ENCODE measurements at places on chromosomes 13 and 19.
A peak's percentile ranks its signal among the peaks of the same experiment; 100 is the strongest.

DNA sequence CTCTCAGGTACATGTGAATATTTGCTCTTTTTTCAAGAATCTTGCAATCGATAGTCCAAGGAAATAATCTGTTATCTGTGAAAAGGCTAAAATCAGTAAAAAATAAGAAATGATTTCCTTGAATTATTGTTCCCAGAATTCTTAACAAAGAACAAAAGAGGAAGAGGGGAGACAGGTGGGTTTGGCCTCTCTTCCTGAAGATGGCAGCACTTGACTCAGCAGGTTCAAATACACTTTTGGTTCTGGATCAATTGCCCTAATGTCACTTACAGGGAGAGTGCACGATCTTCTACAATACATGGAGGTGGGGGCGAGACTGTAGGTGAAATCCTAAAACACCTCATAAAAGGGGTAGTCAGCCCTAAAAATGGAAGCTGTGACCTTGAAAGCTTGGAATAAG, 358.7 kb downstream of the IRS2 start:
- DNase-seq, result no peak

GRCh38 chr19:12918253-12918652, 840 bp downstream of the SYCE2 start:
- no peak for DNase-seq

GRCh38 chr13:102597029-102597961, 509 bp downstream of the TPP2 start:
- DNase-seq, result no peak

DNA sequence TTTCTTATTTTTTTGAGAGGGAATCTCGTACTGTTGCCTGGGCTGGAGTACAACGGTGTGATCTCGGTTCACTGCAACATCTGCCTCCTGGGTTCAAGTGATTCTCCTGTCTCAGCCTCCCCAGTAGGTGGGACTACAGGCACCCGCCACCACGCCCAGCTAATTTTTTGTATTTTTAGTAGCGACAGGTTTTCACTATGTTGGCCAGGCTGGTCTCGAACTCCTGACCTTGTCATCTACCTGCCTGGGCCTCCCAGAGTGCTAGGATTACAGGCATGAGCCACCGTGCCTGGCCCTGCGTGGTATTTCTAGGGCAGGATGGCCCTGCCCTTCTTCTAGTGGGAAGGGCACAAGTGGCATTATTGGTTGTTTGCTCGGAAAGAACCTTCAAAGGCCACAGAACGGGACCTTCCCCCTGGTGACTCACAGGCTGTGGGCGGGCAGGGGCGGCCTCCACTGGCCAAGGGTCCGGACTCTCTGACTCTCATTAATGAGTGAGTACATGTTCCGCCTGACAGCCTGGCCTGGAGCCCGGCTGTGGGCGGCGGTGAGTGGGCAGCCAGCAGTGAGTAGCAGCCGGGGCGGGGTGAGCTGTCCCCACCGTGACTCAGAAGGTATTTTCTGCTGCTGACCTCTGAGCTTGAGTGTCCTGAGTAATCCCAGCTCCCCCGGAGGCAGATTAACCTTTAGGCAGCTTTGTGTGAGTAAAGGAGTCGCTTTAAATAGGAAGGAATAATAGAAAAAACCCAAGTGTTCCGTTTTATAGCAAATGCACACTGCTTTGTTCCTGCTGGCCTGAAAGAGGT, 5.1 kb downstream of the DOT1L start:
- DNase-seq, result peak; percentile 56

DNA sequence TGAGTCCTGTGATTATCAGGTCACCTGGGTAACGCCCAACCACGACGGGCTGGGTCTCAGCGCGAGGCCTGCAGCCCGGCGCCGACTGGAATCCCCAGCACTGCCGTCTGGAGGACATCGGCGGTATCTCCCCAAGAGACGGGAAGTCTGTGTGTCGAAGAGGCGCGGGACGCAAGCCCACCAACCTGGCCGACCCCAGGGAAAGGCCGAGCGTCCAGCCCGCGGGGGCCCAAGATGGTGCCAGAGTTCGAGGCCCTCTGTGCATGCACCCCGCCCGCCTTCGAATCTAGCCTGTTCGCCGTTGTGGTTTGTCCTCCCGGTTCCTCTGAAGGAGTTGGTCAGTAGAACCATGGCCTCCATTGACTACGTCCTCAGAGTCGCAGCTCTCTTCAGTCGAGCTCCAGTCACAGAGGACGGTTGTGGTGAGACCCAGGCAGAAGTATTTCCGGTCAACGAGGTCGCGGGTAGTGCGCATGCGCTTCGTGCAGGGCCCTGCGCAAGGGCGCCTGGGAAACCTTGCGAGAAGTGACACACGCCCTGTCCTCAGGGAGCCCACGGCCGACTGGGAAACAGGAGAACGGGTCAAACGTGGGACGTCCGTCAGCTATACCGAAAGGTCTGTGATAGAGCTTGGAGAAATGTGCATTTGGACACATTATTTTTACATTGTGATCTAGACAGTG, 24.1 kb upstream of the PEG3 start:
- no peak for DNase-seq

DNA sequence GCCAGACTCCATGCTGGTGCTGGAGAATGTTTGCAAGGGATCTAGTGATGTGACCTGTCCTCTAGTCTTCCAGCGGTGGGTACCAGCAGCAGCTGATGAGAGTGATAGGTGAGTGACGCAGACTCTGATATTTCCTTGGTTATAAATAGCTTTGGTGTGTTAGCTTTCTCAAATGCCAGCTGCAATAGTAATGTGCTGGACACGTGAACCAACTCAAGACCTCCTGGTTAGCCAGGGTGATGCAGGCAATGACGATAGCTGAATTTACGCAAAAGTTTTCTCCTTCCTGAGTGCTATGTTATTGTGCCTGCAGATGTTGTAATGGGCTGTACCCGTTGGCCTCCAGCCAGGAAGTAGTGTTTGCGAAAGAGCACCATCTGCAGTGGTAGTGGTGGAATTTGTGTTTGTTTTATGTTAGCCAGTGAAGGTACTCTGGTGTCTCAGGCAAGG, 129.5 kb downstream of the CYSLTR2 start:
- DNase-seq, result peak; percentile 87

DNA sequence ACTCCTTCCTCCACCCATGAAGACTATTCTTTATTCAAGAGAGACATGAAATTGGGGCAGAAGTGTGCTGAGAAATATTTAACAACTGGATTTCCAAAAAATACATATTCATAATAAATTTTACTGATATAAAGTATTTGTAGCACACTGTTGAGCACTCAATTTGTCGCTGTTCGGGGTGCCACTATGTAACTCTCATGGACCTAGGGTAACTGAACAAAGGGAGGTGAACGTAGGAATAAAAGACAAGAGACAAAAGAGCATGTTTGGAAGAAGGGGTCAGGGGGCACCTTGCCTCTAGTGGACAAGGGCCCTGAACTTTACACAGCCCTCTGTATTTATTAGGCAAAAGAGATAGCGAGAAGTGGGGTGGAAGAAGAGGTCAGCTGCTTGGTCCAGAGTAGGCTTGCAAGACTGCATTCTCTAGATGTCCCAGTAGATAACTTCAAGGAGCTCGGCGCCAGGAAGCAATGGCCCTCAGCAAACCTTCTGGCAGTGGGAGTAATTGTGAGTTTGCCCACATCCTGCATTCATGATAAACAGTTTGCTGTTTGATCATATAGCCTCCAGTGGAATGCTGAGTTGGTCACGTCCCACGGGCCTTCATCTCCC, 4.5 kb upstream of the ZNF175 start:
- no peak for DNase-seq

DNA sequence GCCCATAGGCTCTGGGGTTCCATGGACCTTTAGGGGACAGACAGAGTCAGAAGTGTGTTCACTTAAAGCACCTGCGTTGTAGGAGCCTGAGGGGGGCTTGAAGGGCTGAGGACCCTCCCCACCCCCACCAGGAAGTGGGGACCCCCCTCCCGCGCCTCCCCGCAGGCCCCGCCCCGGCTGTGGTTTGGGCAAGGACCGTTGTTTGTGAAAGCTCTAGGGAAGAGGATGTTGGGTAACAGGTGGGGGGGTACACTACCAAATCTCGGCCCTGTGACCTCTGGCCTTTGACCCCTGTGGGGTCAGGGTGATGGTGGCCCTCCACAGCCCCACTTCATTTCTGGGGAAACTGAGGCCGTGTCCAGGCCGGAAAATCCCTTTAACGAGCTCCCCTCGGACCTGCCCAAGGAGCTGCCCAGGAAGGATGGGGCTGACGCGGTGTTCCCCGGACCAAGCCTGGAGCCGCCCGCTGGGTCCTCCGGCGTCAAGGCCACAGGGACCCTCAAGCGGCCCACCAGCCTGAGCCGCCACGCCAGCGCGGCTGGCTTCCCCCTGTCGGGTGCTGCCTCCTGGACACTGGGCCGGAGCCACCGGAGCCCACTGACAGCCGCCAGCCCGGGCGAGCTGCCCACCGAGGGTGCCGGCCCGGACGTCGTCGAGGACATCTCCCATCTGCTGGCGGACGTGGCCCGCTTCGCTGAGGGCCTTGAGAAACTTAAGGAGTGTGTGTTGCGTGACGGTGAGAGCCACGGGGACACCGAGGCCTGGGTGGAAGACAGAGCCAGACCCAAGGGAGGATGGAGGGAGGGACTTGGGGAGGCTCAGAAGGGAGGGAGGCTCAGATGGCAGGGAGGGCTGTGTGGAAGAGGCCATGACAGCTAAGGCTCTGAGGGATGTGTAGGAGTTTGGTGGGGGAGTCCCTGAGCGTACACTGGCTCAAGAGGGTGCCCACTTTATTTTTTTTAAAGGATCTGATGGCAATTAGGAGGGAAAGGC, 1.3 kb downstream of the ARHGAP45 start:
- DNase-seq, result no peak

GRCh38 chr13:106850973-106851650, 283.2 kb upstream of the ARGLU1 start:
- DNase-seq, result peak; percentile 6

DNA sequence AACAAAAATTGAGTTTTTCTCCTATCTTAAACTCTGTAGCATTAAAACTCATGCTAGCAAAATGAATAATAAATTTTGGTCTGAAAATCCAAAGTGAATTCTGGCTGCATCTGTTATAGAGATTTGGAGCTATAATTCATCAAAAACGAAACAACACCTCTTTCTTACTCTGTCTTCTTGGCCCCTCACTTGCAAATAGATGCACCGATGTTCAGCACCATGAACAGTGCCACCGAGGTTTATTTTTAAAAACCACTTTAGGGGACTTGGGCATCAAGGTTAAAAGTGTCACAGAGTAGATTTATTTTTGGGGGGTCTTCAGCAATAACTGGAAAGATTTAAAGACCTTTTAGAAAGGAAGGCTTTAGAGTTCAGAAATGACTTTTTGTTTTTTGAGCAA, 26.1 kb upstream of the EID2 start:
- no peak for DNase-seq

DNA sequence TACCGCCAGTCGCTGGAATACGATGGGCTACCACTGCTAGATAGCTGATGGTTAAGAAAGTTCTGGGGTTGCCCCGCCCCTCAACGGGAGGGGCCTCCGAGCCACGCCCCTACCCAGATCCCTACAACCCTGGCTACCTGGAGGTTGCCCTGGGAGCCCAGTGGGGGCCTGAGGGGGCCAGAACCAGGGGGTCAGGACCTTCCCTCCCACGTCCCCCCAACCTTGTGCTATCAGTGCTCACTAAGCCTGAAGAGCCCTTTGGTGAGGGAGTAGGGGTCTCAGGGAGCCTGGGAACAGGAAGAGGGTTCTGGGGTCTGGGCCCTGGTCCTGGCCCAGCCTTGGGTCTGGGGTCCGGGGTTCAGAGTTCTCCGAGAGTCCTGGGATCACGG, 8.9 kb downstream of the OCEL1 start:
- no peak for DNase-seq

All from fibroblast of skin of left quadriceps (primary cell).